AML-193 (cell line): ENCODE measurements at places on chromosomes 1 and 21.
A peak's percentile ranks its signal among the peaks of the same experiment; 100 is the strongest.

DNA sequence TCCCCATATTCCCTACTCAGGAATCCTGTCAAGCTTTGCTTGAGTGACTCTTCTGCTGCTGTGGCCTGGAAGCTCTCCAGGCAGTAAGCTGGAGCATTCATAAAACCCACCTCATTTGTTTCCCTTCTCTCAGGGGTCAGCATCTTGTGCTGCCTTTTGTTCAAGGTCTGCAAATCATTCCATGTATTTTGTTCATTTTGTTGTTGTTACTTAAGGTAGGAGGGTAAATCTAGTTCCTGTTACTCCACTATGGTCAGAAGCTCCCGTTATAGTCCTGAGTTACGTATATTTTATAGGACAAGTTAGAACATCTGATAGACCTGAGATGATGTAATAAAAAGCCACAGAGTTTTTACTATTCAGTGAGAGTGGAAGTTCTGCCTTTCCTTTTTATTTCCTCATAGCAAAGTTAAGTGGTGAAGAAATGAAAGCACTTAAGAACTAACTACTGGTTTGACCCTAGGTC lies 9.9 kb downstream of the SYNJ1 start:
- peak; percentile 92 for DNase-seq

- DNase-seq, result no peak
Observed at GRCh38 chr21:31895077-31895835, 22.4 kb downstream of the HUNK start.

- DNase-seq, result no peak
Observed at GRCh38 chr1:238642231-238642630, 744.1 kb upstream of the CHRM3 start.

DNA sequence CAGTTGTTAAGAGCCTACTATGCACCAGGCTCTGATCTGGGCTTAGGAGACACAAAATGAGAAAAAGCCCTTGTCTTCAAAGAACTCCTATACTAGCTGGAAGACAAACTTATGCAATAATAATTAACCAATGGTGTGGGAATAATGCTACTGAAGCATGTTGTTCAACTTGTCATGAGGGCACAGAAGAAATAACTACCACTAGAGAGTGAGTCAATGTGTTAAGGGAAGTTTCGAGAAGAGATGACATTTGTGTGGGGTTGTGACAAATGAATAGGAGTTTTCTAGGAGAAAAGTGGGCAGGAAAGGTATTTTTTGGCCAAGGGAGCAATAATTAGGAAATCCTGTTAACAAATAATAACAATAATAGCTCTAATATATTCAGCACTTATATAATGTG lies 205.0 kb downstream of the PDE4B start:
- DNase-seq, result no peak

GRCh38 chr1:20486457-20487235 lies 636 bp upstream of the CAMK2N1 start:
- DNase-seq, result no peak

GRCh38 chr1:226891846-226892523 lies 21.6 kb downstream of the PSEN2 start:
- no peak for DNase-seq
